ENCODE measurements at places on chromosomes 13 and 19.

- no peak for DNase-seq
Observed at GRCh38 chr19:21569494-21569865, 64.1 kb downstream of the ZNF429 start.

DNA sequence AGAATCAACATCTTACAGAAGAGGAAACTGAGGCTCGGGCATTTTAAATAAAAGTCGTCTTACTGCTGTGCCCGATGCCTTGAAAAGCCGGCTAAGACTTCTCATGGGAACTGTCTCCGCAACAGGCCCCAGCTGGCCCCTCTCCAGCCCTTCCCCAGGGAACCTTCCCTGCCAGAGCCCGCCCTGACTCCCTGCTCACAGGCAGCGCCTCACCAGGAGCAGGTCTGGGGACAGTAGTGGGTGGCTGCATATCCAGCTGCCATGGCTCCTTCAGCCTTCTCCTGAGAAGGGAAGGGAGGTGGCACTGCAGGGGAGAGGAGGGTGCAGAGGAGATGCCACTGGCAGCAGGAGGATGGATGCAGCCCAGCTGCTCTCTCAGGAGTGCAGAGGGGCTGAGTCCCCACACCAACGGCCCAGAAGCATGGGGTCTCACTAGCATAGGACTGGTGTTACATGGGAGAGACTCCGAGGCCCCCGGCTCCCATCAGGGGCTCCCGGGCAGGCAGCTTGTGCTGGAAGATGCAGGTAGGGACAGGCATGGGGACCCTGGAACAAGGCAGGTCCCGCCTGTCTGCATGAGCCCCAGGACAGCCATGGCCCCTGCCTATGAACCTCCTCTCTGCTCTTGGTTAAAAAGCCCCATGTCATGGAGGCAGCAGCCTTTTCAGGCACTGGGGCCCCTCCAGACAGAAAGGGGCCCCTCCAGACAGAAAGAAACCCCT is 216.4 kb upstream of the SGCG start:
- DNase-seq, result no peak

GRCh38 chr13:98169331-98169730 is 7.7 kb downstream of the RNF113B start:
- no peak for DNase-seq

DNA sequence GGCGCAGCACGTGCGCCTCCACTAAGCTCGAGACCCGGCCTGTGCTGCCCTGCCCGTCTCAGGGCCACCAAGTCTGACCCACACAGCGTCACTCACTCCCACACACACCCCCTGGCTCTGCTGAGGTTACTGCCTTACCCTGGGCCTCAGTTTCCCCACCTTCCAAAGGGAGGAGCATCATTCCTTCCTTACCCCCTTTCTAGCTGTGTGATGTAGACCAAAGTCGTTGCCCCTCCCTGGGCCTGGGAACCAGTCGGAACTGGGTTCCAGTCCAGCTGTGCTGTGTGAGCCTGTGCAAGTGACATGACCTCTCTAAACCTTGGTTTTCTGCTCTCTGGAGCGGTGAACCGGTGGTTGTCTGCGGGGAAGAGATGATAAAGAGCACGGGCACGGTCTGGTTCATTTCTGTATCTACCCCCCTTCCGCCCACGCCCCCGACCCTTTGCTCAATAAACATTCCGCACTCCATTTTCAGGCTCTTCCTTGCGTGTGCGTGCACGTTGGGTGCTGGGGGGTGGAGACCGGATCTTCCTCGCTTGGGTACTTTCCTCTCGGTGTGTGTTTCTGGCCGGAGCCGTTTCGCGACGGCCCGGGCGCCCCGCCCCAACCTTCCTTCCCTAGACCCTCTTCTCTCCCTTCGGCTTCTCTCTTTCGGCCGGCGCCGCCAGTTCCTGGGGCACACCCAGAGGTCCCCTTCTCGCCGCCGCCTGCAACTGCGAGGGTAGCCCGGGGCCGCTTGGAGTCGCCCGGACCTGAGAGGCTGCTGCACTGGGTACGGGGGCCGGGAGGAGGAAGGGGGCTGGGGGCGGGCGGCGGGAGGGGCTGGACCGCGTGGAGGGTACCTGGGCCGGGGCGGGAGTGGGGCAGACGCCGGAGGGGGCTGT is at the start of gene ZNF581:
ZNF581 (plus strand) TSS at position 647 of the 884 bp plus-strand sequence. CDS start 923 bp downstream, outside the sequence.
- DNase-seq, result peak; percentile 84

- no peak for DNase-seq
Observed at GRCh38 chr19:30183807-30184490, 188.2 kb upstream of the ZNF536 start.

GRCh38 chr13:20144141-20144850 is 16.6 kb downstream of the GJA3 start:
- DNase-seq, result no peak

DNA sequence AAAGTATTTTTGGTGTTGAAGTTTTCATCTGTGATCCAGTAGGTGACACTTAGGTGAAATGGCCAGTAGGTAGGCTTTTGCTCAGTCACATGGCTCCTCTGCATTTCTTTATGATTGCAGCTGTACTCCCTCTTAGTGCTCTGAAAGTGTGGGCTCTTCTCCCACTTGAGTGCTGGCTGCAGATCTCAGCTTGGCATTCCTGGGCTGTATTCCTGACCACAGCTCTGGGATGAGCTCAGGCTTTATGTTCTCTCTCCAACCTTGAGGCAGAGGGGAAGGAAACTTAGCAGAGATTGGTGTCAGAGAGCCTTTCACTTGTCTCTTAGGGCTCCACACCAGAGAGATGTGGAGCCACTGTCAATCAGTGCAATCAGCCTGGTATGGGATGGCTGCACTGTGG is 254.3 kb downstream of the NDFIP2 start:
- no peak for DNase-seq

DNA sequence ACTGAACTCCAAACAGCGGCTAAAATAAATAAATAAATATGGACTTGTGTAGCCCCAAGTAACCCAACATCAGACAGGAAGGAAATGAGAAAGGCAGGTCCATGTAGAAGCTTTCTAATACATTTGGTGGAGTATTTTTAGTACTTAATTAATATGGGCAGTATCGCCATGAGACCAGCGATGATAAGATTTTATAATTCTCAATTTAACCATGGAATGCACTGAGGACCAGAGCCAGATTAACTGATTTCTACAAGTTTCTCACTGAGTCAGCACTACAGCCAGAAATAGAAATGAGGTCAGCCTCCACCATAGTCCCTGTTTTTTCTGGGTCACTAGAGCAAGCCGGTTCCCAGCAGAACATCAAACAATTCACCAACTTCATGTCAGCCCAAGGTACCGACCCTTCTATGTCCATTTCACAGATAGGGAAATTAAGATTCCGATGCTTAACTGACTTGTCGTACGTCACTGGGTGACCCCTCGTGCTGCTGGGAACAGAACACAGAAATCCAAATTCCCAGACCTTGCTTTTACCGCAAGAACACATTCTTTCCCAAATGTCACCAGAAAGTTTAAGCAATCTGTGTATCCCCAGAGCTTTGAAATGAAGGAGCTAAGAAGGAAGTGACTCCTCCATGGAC is 90.4 kb downstream of the COL4A1 start:
- no peak for DNase-seq

DNA sequence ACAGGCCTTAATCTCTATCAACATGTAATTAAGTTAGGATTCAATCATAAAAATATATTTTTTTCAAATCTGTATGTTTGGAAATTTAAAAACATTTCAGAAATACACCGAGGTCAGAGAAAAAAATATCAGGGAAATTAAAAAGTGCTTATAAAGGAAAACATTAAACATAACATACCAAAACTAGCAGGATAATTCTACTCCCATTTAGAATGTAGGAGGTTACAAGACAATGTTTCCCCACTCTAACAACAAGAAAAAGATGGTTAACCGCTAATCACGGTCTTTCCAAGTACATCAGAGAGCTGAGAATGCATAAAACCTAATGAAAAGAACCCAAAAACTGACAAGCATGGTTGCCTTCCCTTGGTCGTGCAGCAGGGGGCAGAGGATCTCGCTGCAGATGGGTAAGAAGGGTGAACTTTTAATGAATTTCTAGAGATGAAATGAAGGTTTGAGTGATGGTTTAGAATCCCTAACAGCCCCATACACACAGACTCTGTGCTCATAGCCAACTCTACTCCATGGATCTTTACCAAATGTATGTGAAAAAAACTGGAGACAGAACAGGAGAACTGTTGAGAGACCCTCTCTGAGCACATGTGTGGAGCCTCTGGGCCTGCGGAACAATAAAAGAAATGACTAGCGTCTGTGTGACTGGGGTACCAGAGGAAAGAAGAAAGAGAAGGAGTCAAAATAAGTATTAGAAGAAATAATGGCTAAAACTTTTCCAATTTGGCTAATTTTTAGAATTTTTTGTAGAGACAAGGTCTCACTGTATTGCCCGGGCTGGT is 51.3 kb upstream of the LSM14A start:
- no peak for DNase-seq

GRCh38 chr13:92745258-92745657 is 481.3 kb upstream of the GPC6 start:
- DNase-seq, result no peak

GRCh38 chr13:109569958-109570711 is 216.2 kb downstream of the IRS2 start:
- DNase-seq, result no peak

DNA sequence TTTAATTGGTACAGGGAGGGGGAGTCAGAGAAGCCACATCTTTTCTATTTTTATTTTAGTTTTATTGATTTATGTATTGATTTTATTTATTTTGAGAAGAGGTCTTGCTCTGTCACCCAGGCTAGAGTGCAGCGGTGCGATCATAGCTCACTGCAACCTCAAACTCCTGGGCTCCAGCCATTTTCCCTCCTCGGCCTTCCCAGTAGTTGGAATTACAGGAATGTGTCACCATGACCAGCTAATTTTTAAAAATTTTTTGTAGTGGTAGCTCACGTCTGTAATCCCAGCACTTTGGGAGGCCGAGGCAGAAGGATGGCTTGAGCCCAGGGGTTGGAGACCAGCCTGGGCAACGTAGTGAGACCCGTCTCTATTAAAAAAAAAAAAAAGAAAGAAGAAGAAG is 4.1 kb downstream of the IL27RA start:
- DNase-seq, result no peak
